Cortex of kidney (tissue), 1 donor: ENCODE measurements at places on chromosomes 7 and 10.

GRCh38 chr10:127548022-127548421 lies 1.1 kb upstream of the NPS start:
- DNase-seq = no peak

DNA sequence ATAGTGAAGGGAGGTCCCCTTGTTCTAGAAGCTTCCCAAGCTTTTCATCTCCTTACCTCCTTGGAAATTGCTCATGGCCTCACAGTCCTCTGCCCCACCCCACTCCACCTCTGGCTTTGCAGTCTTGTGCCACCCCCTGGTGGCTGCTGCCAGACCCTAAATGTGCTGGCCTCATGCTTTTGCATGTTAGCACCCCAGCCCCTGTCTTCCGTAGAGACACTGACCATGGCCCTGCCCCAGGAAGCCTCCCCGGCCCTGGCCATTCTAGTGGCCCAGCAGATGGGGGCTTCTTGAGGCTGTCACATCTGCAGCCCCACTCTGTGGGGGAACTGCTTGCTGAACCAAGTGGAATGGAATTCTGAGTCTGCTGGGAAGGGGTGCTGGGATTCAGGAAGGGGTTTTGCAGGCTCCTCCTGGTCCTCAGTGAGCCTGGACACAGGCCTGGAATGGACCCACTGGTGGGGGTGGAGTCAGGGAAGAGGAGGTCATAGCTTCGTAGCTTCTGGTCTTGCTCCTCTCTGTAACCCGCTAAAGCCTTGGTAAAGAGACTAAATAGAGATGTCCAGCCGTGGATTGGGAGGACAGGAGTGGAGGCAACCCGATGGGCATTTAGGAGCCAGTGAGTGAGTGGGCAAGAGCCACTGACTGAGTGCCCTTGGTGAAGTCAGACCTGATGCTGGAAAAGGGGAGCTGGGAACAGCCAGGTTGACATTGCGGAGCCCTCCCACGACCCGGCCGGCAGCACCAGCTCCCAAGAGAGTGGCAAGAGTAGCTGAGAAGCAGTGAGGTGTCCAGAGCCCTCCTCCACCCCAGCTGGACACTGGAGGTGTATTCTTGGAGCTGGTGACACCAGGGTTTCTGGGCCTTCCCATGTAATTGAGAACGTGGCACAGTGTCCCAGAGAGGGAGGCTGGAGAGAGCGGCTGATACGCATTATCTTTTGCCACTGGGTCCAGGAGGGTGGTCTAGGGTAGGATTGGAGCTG lies 20.9 kb downstream of the RAMP3 start:
- no peak for DNase-seq

DNA sequence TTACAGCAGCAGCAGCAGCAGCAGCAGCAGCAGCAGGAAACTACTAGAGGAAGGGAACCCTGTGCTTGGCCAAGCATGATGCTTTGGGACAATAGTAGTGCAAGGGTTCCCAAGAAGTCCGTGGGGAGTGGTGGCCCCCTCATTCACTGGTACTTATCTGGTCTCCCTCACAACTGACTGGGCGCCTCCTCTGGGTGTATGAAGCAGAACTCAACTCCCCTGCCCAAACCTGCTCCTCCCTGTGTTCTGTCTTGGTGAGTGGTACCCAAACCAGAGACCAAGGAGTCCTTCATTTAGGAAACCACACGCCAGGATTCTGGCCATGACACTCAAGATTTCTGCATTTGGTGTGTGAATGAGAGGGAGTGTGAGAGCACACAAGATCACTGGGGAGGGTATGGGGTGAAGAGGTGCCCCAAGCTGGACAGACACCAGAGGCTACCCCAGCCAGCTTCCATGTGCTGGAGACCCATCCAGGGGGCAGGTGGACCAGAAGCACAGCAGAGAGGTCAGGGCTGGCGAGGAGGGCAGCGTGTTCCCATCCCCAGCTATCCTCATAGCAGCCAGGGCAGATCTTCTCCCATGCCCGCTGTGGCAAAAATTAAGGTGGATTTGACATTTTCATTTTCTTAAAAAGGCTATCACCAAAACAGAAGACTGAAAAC lies 10.6 kb upstream of the ZNF777 start:
- no peak for DNase-seq

DNA sequence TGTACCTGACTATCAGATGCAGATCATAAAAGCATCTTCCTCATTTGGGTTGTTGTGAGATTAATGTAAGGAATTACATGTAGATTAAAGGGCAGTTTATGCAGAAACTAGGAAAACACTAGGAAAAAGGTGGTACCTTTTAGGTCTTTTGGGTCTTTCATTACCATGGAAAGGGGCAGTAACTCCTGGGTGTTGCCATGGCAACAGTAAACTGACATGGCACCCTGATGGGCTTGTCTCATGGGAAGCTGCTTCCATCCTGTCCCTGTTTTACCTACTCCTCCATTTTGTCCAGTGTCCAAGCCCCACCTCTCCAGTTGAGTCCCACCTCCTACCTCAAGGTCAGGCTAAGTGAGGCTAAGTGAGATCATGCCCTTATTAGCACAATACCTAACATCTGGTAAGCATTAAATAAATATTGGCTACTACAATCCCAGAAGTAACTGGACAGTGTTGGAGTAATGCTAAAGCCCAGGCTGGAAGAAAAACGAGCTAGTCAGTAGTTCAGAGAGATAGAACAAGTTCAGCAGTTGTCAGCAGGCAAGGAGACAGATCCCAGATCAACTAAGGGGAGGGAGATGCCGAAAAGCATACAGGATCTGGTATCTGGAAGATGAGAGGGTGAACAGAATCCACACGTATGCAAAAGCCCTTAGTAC lies 240.0 kb upstream of the AUTS2 start:
- DNase-seq = no peak

GRCh38 chr10:11602358-11602757 lies 9.1 kb downstream of the USP6NL start:
- DNase-seq = no peak

DNA sequence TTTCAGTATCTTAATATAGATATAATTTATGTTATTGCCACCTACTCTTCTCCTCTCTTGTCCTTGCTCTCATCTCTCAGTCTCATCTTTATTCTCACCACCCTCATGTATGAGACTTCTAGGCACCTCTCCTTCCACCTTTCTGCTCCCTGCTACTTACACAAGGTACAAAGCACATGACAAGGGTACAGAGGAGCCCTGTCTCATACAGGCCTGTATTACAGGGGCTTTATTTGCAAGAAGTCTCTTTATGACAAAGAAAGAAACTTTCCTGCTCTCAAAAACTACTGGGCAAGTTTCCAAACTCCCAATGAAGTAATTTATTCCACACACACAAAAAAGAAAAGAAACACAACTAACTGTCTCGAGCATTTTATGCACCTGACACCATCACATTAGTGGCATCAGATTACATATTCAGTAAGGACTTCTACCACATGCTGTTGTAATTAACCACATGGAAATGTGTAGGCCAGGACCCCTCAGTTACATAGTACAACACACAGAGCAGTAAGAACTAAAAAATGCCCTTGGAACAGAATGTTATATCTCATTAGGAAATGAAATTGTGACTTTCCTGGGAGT lies 253.1 kb downstream of the FZD1 start:
- no peak for DNase-seq

DNA sequence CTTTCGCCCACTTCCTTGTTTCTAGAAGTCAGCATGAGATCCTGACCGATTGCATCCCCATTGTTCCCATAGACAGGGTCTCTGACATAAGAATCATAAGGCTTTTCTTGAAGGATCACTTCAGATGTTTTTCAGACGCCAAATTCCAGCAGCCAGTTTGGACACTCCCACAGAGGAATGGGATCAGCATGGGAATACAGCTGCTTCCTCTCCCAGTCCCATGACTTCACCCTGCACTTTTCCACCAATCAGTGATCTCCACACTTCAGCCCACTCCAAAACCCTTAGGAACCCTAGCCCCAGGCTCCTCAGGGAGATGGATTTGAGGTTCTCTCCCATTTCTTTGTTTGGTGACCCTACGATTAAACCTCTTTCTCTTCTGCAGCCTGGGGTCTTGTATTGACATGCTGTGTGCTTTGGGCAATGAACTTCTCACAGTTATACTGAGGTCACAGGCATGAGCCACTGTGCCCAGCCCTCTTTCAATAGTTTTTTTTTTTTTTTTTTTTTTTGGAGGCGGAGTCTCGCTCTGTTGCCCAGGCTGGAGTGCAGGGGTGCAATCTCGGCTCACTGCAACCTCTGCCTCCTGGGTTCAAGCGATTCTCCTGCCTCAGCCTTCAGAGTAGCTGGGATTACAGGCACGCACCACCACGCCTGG lies 52.8 kb upstream of the CHST3 start:
- DNase-seq = no peak

GRCh38 chr10:13969118-13969791 lies 361.5 kb downstream of the FRMD4A start:
- DNase-seq = no peak

GRCh38 chr7:155874010-155874409 lies 61.7 kb upstream of the SHH start:
- no peak for DNase-seq

- no peak for DNase-seq
Observed at GRCh38 chr10:6781133-6781770, 201.2 kb upstream of the PRKCQ start.

DNA sequence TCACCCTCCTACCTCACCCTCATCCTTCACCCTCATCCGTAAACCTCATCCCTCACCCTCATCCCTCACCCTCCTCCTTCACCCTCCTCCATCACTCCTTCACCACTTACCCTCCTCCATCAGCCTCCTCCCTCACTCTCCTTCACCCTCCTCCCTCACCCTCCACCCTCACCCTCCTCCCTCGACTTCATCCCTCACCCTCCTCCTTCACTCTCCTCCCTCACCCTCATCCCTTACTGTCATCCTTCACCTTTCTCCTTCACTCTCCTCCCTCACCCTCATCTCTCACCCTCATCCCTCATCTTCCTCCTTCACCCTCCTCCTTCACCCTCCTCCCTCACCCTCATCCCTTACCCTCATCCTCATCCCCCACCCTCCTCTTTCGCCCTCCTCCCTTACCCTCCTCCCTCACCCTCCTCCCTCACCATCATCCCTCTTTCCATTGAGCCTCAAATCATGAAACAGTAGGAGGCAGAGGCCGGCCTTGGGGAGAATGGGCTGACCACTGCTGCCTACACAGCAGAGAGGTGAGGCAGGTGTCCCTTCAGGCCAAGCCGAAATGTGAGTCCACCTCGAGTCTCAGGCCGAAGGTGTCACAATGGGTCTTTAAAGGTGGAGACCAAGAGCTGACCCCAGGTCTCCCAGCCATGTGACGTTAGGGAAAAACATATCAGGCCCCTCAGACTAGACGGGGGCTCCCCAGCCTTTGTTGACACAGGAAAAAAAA lies 53.0 kb downstream of the PDGFA start:
- DNase-seq = no peak

DNA sequence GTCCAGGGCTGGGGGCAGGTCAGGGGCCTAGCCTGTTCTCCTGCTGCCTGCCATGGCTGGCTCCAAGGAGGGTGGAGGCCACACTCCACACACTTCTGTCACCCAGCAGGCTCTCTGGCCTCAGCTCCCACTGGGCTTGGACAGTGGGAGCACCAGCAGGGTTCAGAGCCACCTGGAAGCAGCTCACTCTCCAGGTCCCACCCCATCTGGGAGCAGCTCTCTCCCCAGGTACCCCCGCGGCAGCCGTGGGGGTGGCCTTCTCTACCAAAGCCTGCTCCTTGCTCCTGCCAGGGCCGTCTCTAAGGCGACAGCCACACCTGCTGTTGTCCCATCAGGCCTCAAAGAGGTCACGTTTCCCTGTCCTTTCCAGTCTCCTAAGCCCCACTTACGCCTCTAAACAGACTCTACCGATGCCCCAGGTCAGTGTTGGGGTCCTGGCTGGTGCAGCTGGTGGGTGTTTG lies 142.5 kb upstream of the RET start:
- no peak for DNase-seq

GRCh38 chr10:125060482-125060825 lies 99.9 kb downstream of the CTBP2 start:
- no peak for DNase-seq

DNA sequence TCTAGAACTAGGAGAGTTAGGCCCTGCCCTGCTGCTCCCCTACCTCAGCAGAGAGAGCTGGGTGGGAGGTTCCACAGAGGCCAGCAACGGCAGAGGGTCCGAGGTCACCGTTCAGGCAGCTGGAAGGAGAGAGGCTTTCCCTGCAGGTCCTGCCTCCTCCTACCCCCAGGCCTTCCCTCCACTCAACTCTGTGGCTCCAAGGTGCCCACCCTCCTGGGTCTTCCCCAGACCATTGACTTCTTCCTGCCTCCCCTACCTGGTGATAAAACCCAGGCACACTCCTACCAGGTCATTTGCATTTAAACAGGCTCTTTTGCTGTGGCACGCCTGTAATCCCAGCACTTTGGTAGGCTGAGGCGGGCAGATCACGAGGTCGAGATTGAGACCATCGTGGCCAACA lies 515.3 kb upstream of the FOXK1 start:
- no peak for DNase-seq

GRCh38 chr7:47382200-47382599 lies 199.7 kb downstream of the TNS3 start:
- no peak for DNase-seq

- no peak for DNase-seq
Observed at GRCh38 chr10:46290101-46290886, 3.5 kb downstream of the ANTXRL start.

DNA sequence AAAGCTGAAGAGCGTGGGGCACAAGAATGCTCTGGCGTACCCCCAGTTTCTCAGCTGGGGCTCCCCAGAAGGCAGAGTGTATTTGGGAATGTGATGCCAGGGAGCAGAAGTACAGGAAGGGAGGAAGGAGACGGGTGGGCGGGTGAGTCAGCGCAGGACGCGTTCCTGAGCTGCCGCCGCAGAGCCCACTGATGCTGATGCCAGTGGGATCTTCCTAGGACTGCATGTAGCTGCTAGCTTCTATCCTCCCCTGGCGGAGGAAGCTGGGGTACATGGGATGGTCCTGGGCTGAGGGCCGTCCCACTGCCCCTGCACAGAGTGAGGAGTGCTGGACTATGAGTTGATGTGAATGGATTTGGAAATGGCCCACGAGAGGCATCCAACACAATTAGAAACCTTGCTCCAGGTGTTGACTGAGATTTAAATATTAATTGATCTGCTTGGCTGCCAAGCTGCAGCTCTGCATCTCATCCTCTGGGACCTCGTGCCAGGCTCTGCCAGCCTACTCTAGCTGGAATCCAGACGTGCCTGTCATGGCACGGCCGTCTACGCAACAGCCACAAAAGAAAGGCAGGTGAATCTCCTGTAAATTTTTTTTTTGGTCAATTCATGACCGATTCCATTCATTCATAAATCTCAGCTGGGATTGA lies 66.2 kb upstream of the RHEB start:
- DNase-seq = no peak

- DNase-seq = no peak
Observed at GRCh38 chr7:30136117-30136731, 1.4 kb downstream of the MTURN start.

- DNase-seq = no peak
Observed at GRCh38 chr10:32317795-32318357, 29.1 kb downstream of the EPC1 start.

DNA sequence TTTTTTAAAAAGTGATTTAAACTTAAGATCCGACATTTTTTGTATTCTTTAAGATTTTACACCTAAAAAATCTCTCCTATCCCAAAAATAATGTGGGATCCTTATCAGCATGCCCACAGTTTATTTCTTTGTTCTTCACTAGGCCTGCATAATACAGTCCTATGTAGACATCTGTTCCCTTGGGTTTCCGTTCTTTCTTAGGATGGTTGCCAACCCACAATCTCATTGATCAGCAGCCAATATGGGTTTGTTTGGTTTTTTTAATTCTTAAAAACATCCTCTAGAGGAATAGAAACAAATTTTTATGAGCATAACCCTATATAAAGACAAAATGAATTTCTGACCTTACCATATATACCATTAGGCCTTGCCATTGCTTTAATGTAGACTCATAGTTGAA lies 8.4 kb upstream of the HBP1 start:
- DNase-seq = no peak

- DNase-seq = no peak
Observed at GRCh38 chr10:72272689-72273409, 875 bp upstream of the DDIT4 start.
